ENCODE measurements at places on chromosomes 11 and 22. TPM values are rescaled to one million over a fixed set of nuclear protein-coding genes. Genes with fewer than 3 reads are reported as not detected.

The DDX25 gene
- total RNA-seq: 0.80 TPM

The PATZ1 gene
- 25.1 TPM for total RNA-seq

The MAP6 gene
- total RNA-seq: 3.8 TPM

DNA sequence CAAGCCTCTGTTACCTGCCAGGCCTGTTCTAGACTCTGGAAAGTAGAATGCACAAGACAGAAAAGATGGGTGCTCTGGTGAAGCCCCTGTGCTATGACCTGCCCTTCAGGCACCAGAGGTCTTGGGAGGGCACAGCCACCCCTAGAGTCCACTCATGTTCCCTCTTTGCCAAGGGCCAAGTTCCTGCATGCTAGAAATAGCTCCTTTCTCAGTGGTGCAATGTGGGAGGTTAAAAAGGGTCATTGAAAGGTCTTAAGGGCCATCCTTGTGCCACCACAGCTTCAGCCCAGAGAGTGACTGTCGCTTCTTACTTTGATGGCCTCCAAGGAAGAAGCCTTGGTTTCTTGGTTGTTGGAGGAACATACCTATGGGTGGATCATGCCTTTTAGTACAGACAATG, 84.6 kb upstream of the PARVA start:
- DNase-seq: no peak

- DNase-seq: no peak
These were observed 10.3 kb downstream of the TRPM5 start for GRCh38 chr11:2434008-2434407.

GRCh38 chr11:7668911-7669310, 4.4 kb downstream of the CYB5R2 start:
- no peak for DNase-seq

GRCh38 chr11:72629266-72629665, 45.0 kb downstream of the PDE2A start:
- DNase-seq: no peak

The NPAS4 gene
- total RNA-seq: 0.60 TPM

DNA sequence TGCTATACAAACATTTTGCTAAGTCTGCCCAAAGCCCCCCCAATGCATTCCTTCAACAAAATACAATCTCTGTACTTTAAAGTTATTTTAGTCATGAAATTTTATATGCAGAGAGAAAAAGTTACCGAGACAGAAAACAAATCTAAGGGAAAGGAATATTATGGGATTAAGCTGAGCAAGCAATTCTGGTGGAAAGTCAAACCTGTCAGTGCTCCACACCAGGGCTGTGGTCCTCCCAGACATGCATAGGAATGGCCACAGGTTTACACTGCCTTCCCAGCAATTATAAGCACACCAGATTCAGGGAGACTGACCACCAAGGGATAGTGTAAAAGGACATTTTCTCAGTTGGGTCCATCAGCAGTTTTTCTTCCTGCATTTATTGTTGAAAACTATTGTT, 92.4 kb downstream of the RRAS2 start:
- DNase-seq: no peak

DNA sequence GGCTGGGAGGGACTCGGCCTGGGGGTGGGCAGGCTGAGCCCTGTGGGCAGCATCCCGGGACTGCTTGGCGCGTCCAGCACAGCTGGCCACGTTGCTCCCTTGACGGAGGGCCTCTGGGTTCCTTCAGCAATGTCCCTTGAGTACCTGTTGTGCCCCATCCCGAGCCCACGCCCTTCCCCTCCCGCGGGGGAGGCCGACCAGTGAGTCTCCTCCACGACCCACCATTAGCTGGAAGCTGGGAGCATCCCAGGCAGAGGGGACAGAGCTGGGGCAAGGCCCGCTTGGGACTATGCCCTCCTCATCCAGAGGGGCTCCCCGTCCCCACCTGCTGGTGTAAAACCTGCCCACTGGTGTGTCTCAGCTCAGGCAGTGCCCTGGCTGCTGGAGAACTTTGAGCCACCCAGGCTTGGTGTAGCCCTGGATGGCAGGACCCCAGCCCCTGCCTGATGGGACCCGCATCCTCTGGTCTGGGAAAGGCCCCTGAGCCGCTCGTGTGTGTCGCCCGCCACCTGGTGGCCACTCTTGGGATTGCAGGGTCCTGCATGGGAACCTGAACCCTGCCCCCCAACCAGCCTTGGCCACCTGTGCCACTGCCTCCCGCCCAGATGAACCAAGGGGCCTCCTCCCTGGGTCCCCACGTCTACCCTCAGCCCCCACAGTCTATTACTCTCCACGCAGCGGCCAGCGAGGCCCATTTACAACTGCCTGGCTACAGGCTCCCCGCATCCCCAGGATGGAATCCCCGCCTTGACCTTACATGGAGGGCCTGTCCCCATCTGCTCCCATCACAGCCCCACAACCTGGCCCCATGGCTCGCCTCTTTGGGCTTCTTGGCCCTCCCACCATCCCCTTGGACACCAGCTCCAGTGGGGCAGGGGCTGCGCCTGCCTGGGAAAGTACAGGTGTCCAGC, 16.6 kb upstream of the ARHGAP8 start:
- DNase-seq: peak; percentile 85

The CTTN gene
- 207 TPM for total RNA-seq

The UCP3 gene
- total RNA-seq: 0.80 TPM

The IGSF22 gene
- total RNA-seq: not detected

DNA sequence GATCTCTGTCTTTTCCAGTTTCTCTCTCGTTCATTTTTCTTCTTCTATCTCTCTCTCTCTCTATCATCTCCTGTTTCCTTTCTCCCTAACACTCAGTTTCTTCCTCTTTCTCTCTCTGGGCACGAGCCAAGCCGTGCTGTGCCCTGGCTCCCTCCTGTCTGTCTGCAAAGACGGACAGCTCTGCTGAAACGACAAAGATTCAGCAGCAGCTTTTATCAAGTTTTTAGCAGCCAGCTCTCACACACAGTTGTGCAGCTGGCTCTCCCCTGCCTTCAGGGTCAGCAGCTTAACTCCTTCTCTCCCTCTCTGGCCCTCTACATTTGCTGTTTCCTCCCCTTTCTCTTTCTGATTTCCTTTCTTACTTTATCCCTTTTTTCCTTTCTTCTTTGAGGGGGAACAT, 352.0 kb upstream of the MPPED2 start:
- no peak for DNase-seq

All from hepatocyte (in vitro differentiated cells).